HFFc6 (cell line): ENCODE measurements at places on chromosomes 5 and 9. TPM values are rescaled to one million over a fixed set of nuclear protein-coding genes. Genes with fewer than 3 reads are reported as not detected.

Gene C5orf63
- total RNA-seq: 0.71 and 1.8 TPM in 2 replicates

Gene ANKRD31
- 0.02 to 0.05 TPM in 2 of 3 replicates, not detected in the other for total RNA-seq

Gene DDX4
- total RNA-seq: not detected in 2 replicates

Gene VCAN
- total RNA-seq: 18.8 and 23.1 TPM in 2 replicates

Gene FLT4
- not detected in 2 replicates for total RNA-seq

Gene GPX3
- total RNA-seq: 0.60 to 1.9 TPM (median 0.81 TPM) in 3 replicates

Gene PSD2
- 0.12 TPM in 1 of 3 replicates, not detected in the others for total RNA-seq

Gene FBXW5
- total RNA-seq: 97.9 to 107 TPM (median 101 TPM) in 3 replicates
